ENCODE measurements at places on chromosomes 7 and 10. TPM values are rescaled to one million over a fixed set of nuclear protein-coding genes. Genes with fewer than 3 reads are reported as not detected.

The METTL27 gene
- 2.3 TPM for total RNA-seq

The GIMAP5 gene
- total RNA-seq = 0.14 TPM

The MYPN gene
- 0.14 TPM for total RNA-seq

The NUTM2A gene
- 0.28 TPM for total RNA-seq

The CRPPA gene
- total RNA-seq = 1.8 TPM

The HOXA7 gene
- total RNA-seq = 1.6 TPM

The KEL gene
- total RNA-seq = not detected

The ADCYAP1R1 gene
- total RNA-seq = not detected

The NUP42 gene
- 20.2 TPM for total RNA-seq

The ANKRD2 gene
- 1.2 TPM for total RNA-seq

The ADARB2 gene
- total RNA-seq = not detected

The NPC1L1 gene
- 0.14 TPM for total RNA-seq

The ACBD7 gene
- total RNA-seq = 0.43 TPM

The OPN4 gene
- total RNA-seq = not detected

The ZNF775 gene
- total RNA-seq = 6.7 TPM

The PILRA gene
- 0.28 TPM for total RNA-seq

The HYCC1 gene
- 93.3 TPM for total RNA-seq

The EPO gene
- not detected for total RNA-seq

The ARMC10 gene
- total RNA-seq = 39.1 TPM

The SUPV3L1 gene
- 38.5 TPM for total RNA-seq

The NSUN6 gene
- total RNA-seq = 7.5 TPM

The CYP3A5 gene
- 0.28 TPM for total RNA-seq

The GJC3 gene
- under 0.01 TPM for total RNA-seq

The PNLIPRP3 gene
- total RNA-seq = 0.09 TPM

The CALML3 gene
- under 0.01 TPM for total RNA-seq

The ITIH5 gene
- 3.0 TPM for total RNA-seq

The TRA2A gene
- 25.8 TPM for total RNA-seq

The AASS gene
- total RNA-seq = 37.8 TPM

The TMEM184A gene
- total RNA-seq = 0.09 TPM

The ENKUR gene
- under 0.01 TPM for total RNA-seq
